ENCODE measurements at places on chromosomes 2 and 18.

- peak; percentile 27 for DNase-seq
Measured at GRCh38 chr2:30404319-30405259, 42.5 kb upstream of the LCLAT1 start.

- DNase-seq = no peak
Measured at GRCh38 chr18:42635378-42636048, 480.0 kb downstream of the RIT2 start.

DNA sequence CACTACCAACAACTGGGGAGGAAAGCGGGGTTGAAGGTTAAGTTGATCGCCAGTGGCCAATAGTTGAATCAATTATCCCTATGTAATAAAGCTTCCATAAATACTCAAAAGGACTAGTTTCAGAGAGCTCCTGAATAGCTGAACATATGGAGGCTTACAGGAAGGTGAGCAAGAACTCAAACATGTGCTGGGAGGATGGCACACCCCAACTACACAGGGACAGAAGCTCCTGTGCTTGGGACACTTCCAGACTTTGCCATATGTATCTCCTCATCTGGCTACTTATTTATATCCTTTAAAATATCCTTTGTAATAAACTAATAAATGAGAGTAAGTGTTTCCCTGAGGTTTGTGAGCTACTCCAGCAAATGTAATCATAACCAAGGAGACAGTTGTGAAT is 115.7 kb downstream of the HNMT start:
- DNase-seq = no peak

DNA sequence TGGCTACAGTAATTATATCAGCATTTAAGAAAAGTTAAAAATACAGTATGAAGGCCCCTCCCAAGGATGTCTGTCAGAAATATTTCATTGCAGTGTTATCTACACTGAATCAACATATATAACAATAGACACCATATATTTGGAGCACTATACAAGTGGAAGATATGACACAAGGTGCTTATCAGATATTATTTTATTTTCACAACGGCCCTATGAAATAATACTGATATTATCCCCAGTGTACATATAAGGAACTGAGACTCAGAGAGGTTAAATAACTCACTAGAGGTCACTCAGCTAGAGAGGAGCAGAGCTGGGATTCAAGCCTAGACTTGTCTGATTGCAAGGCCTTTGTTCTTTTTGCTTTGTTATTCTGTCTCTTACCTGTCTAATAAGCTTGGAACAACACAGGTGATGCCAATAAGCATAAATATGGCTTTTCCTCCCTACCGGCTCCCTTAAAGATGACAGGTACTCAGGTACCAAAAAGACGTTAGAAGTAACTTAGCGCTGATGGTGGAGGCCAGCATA is 4.7 kb upstream of the SLC40A1 start:
- no peak for DNase-seq

- no peak for DNase-seq
Measured at GRCh38 chr18:32257084-32257785, 67.4 kb downstream of the MEP1B start.

GRCh38 chr2:170972296-170973224 is 43.5 kb downstream of the GORASP2 start:
- DNase-seq = no peak

DNA sequence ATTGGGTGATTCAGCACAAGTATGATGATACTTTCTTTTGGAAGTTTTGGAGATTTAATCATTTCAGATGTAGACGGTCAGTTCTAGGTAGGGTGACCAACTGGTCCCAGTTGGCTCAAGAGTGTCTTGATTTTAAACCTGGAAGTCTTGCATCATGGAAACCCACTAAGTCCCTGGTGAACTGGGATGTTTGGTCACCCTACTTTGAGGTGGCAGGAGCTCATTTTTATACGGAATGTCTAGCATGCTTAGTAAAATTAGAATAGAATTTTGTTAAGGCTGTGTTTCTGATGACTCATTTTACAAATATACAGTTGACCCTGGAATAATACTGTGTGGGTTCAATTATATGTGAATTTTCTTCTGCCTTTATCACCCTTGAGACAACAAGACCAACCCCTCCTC is 61.5 kb upstream of the DOCK10 start:
- DNase-seq = no peak

GRCh38 chr2:27606611-27607010 is 22.2 kb downstream of the CCDC121 start:
- DNase-seq = no peak

DNA sequence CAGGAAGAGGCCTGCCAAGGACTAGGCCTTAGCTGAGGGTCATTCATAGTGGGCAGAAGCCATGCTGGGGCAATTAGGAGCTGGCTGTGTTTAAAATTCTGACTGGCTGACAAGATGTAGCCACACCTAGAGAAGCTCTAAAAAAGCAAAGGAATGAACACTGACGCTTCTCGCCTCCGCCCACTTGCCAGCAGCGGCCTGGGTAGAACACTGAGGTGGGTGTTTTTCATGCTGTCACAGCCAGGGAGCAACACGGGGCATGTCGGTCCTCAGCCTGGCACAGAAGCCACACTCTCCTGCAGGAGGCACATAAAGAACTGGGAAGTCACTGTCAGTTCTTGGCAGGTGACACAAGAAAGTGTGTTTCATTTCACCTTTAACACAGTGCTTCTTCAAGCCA is 10.4 kb downstream of the CHST10 start:
- no peak for DNase-seq

GRCh38 chr2:187550857-187551256 is 3.4 kb downstream of the TFPI start:
- no peak for DNase-seq

GRCh38 chr18:48608581-48608980 is 69.8 kb downstream of the CTIF start:
- no peak for DNase-seq
